Lower leg skin (tissue), 4 donors: ENCODE measurements at places on chromosomes 16 and 17. TPM values are rescaled to one million over a fixed set of nuclear protein-coding genes. Genes with fewer than 3 reads are reported as not detected.

DNA sequence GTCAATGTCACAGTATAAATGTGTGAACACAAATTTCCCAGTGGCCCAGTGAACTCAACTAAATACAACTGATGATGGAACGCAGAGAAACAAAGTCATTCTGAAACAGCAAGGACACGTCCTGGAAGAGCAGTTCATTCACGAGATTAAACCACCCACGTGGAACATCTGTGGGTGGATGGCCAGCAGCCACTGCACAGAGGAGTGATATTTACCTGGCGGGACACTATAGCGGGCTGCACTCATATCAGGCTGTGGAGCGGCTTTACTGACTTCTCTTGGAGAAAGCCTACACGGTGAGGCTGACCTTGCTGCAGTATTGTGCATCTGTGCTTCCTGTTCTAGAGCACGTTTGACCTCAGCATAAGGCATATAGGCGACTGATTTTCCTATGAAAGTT, 87.3 kb downstream of the TTC19 start:
- DNase-seq = no peak

DNA sequence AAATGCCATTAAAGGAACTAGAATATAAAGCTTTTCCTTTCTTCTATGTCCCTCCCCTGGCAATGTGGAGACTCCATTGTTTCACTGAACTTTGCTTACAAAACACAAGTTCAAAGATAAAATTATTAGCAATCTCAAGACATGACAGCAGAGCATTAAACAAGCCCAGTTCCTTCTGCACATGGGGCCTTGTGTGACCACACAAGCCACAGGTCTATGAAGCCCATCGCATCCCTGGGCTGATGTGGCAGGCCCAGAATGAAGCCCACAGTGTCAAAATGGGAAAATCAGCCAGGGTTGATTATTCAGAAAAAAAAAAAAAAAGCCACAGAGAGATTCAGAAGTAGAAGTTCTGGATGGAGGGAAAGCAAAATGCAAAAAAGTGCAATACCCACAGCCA, 12.9 kb upstream of the SLC39A11 start:
- no peak for DNase-seq

DNA sequence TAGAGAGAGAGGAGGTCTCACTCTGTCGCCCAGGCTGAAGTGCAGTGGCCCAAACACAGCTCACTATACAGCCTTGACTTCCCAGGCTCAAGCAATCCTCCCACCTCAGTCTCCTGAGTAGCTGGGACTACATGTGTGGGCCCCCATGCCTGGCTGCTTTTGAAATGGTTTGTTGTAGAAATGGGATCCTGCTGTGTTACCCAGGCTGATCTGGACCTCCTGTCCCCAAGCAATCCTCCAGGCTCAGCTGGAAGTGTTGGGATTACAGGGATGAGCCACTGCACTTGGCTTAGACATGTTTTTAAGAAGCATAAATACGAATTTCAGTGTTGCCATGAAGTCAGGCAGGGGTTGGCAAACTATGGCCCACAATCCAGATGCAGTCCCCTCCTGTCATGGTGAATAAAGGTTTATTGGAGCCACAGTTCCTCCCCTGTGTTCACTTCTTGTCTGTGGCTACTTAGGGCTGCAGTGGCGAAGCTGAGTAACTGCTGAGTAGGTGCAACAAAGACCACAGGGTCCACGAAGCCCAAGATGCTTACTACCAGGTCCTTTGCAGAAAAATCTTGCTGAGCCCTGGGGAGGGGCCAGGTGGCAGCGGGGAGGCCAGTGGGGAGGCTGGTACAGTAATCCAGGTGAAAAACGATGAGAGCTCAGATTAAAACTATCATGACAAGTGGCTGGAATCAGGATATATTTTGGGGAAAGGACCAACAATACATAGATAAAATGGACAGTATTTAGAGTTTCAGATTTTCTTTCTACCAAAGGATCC, 35.2 kb downstream of the TNFRSF13B start:
- DNase-seq = peak; percentile 53

- no peak for DNase-seq
Measured at GRCh38 chr17:80919331-80920311, 72.0 kb upstream of the CHMP6 start.

DNA sequence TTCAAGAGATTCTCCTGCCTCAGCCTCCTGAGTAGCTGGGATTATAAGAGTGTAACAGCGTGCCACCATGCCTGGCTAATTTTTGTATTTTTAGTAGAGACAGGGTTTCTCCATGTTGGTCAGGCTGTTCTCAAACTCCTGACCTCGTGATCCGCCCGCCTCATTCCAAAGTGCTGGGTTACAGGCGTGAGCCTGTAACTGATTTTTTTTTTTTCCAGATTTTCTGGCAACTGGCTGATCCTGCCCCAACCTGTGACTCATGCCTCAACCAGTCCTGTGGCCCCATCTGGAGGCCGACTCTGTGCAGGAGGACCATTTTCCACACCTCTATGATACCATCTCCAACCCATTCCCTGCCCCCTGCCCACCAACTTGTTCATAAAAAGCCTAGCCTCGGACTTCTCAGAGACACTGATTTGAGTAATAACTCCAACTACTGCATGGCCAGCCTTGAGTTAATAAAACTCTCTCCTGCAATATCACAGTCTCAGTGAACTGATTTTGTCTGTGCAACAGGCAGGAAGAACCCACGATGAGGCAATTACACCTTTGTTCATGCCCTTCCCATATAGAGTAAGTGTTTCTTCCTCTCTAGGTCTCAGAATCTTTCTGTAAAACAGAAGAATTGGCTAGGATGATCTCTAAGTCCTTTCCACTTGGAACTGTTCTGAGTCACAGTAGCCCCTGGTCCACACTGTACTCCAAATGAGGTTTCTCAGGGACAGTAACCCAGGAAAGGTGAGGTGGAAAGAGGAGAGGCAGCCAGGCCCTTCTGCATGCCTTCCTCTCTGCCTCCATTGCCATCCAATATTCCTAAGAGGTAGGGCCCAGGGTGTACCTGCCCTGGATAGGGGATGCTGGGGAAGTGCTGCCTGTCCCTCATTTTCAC, 8.8 kb upstream of the CNOT1 start:
- peak; percentile 40 for DNase-seq

- DNase-seq = peak; percentile 92
Measured at GRCh38 chr17:2796164-2797125, at the start of gene RAP1GAP2. Gene RAP1GAP2 (plus strand): TSS chr17:2796438. CDS start chr17:2796528, 90 bp downstream.

DNA sequence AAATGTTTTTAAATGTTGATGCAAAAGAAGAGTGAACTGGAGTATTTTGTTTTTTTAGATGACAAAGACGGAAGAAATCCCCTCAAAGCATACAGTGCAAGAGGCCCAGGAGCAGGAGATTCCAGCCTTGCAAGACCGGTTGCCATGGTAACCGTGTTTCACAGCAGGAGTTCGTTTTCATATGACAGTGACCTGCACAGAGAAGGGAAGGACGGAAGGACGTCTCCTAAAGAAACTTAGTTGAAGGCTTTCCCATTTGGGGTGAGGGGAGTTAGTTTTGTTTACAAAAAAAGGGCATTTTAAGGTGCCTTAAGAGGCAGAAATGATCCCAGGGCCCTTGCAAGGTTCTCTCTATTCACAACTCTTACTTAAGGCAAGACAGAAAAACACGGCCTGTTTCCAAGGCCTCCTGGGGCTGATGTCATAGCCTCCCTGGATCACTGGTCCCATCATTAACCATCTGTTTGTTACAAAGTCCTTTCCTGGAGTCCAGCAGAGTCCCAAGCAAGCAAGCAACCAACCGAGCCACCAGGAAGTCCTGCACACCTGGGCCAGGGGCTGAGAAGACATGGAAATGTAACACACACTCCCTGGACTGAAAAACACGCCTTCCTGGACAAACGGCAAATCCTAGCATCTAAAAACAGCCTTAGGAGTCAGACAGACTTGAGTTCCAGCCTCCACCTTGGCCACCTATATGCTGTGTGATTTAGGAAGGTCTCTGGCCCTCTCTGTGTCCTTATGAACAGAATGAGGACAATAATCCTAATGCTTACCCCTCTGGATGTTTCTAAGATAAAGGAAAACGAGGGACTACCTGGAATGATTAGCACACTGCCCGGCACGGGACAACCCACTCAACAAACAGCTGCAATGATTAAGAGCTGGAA, 30.3 kb upstream of the RPH3AL start:
- no peak for DNase-seq

- DNase-seq = no peak
Measured at GRCh38 chr16:73337373-73338296, 289.7 kb upstream of the ZFHX3 start.

DNA sequence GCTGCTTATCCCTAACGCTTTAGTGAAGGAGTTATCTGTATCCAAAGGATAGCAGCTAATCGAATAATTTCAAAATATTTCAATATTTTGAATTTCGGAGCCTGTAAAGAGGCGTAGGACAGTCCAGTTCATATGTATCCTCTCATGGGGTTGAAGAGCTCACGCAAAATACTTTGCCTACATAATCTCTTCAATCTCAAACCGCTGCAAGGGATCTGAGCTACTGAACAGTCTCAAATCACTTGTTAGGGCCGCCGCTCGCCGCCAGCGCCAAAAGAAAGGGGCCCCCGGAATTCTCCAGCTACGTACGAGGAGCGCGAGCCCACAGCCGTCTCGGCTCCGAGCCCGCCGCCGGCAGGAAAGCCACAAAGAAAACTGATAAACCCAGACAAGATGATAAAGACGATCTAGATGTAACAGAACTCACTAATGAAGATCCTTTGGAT, 601 bp upstream of the RFWD3 start:
- no peak for DNase-seq

GRCh38 chr17:73228748-73229236, 32.9 kb downstream of the CPSF4L start:
- peak; percentile 92 for DNase-seq

GRCh38 chr17:17484451-17484899, 7.7 kb downstream of the MED9 start:
- DNase-seq = no peak

DNA sequence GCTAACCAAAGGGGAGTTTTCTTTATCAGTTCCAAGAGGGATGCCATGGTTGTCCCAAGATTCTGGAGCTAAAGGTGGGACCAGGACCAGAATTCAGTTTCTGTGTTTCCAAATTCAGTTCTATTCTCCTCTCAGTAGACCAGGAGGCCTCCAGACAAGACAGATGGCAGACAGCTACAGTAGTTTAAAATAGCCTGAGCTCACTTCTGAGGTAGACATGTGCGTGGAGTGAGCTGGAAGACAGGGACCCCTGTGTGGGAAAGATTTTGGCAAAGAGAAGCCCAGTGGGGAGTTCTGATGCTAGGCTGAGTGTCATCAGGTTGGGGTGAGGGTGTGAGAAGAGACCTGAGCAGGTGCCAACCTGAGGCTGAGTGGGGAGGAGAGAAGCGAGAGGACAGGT, 95.4 kb downstream of the PRKCB start:
- no peak for DNase-seq

DNA sequence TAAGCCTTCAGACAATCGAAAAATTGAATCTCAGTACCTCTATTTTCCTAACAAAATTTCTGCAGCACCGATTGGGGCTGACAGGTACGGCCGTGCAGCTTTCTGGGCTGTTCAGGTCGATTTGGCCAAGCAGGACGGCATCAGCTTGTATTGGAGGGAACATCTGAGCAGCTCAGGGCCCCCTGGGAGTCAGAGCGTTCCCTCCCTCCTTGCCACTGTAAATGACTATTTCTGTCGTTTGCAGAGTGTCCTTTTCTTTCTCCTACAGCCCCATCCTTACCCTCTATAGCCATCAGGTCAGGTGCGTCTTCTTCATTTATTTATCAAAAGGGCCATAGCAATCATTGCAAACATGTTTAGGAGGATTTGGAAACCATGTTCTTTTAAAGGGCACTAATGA, 731.1 kb downstream of the WWOX start:
- no peak for DNase-seq

- no peak for DNase-seq
Measured at GRCh38 chr17:37060094-37060493, 111.3 kb downstream of the AATF start.

- no peak for DNase-seq
Measured at GRCh38 chr17:29255926-29256522, 9.4 kb downstream of the CRYBA1 start.

DNA sequence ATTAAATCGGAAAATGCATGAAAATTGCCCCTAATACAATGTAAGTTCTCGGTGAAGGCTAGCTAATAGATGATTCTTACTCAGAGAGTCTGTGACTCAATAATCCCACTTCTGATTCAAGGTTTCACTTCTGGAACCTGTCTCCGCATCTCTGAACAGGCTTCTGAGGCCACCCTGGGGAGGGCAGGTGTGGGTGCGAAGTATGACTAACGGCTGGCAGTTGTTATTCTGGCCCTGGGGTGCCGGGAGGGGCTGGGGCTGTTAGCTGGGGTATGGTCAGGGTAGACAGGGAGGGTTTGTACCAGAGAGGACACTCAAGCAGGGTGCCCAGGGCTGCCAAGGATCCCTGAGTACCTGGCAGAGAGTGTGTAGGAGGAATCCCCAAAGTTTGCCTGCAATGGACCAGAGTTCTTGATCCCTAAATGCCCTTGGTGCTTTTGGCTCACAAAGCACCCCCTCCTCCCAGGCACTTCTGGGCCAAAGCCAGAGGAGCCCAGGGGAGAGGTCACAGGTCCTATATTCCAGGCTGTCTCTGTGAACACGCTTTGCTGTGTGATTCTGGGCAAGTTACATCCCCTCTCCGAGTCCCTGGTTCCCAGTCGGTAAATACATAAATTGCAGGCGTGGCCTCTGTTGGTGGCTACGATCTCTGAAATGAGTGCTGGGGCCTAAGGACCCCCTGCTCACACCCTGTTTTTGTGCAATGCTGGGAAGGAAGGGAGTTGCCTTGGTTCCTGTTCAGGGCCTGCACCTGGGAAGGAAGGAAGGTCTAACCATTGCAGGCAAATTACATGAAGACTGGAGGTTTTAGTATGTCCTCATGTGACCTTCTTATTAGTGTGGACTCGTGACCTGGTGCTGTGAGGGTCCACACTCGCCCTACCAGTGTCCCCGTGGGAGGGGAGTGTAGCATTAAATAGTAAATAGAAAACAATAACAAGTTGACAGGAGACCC, 49.9 kb upstream of the CPNE2 start:
- no peak for DNase-seq

GRCh38 chr17:29495011-29495410, 71.8 kb downstream of the ABHD15 start:
- DNase-seq = no peak

- DNase-seq = no peak
Measured at GRCh38 chr17:79742951-79743476, 12.3 kb downstream of the ENPP7 start.

Gene RNU2-1
- total RNA-seq = not detected

Gene SEC14L5
- 0.97 TPM for total RNA-seq

Gene ERAL1
- 39.5 TPM for total RNA-seq

Gene APOBR
- total RNA-seq = 1.3 TPM

Gene NPIPB9
- total RNA-seq = 2.7 TPM

Gene SERPINF2
- total RNA-seq = 9.0 TPM

Gene NAT9
- 19.0 TPM for total RNA-seq

Gene GRIN2C
- not detected for total RNA-seq

Gene AKAP10
- 25.9 TPM for total RNA-seq
